K562 (cell line): ENCODE measurements at places on chromosomes 16 and 17.

DNA sequence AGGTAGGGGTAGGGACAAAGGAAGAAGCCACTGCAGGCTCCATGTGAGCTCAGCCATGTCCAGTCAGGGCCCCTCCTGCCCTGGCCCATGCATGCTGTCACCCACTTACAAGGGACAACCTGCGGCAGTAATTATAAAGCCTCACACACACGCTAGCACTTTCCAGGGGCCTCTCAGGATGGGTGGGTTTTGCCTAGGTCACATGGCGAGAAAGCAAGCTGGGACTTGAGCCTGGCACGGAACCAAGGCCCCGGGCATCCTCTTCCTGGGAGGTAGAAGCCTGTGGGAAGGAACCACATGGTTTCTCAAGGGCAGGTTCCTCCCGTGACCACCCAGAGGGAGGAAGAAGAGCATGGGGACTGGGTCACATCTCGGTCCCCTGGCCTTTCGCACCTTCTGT lies 7.0 kb downstream of the ZNF319 start:
- DNase-seq: no peak
- H3K27me3 ChIP-seq: no peaks in the 10 kb centered on the region
- peaks cover 14% of the 10 kb centered on the region; the same call in 2 of the 3 replicates for H3K36me3 ChIP-seq

GRCh38 chr17:151004-151403 lies 13.6 kb downstream of the SCGB1C2 start:
- no peak for DNase-seq
- H3K4me3 ChIP-seq: no peak overlapping the region
- no peak overlapping the region for H3K27ac ChIP-seq
- no peaks in the 10 kb centered on the region for H3K36me3 ChIP-seq

- H3K4me1 ChIP-seq: no peaks in the 10 kb centered on the region
- no peak overlapping the region for H3K4me3 ChIP-seq
- H3K36me3 ChIP-seq: no peaks in the 10 kb centered on the region
- no peaks in the 10 kb centered on the region for H3K27me3 ChIP-seq
- H3K27ac ChIP-seq: no peak overlapping the region
These were observed 1220.4 kb downstream of the CDH8 start for GRCh38 chr16:60815865-60816264.

DNA sequence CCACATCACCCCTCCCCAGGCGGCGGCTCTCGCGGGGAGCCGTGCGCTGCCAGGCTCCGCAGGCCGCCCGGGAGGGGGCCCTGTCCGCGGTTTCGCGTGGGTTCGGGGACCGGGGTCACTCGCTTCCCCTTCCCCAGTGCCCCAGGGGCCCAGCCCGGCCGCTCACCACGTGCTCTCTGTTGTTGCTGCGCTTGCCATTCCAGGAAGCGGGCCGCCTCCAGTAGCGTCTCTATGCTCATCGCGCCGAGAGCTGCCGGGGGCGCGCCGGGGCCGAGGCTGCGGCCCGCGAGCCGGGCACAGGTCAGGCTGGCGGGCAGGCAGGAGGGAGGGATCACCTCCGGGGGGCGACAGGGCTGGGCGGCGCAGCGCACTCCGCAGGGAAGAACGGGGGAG lies 390 bp downstream of the MNT start:
- no peaks in the 10 kb centered on the region for H3K36me3 ChIP-seq
- peak; percentile 70 for DNase-seq
- H3K27me3 ChIP-seq: no peaks in the 10 kb centered on the region
- H3K4me1 ChIP-seq: peaks cover 31% of the 10 kb centered on the region
- peak overlapping the region; percentile 100 for H3K27ac ChIP-seq

DNA sequence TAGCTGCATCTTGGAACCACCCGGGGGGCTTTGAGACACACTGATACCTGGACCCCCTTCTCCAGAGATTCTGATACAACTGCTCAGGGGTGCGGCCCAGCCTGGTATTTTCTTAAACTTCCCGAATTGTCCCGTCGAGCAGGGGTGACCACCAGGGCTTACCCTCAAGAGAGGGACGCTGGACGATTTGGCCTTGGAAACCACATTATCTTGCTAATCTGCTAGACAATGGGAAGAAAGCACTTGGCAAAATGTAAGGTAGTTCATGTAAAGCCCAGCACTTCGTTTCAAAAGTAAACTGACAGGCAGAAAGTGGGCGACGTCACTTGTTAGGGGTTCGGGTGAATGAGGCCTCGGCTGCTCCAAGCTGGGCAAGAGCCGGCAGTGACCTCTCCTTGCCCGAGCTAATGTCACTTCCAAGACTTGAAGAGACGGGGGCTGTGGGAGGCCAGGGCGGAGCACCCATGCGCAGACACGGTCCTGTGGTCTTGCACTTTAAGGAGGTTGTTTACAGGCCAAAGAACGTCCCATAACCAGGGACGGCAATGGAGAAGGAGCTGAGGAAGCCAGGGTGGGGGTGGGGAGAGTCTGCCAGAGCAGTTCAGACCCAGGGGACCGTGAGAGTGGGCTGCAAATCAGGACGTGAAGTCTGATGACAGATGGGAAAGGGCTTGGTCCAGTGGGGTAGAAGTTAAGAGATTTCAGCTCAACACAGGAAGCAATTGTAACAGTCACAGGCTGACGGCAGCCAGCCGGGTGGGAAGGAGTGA lies 152.7 kb upstream of the GSE1 start:
- peak; percentile 54 for DNase-seq
- peaks cover 4% of the 10 kb centered on the region; the same call in 1 of the 3 replicates for H3K36me3 ChIP-seq
- no peaks in the 10 kb centered on the region for H3K27me3 ChIP-seq
- H3K4me3 ChIP-seq: no peak overlapping the region
- H3K27ac ChIP-seq: peak overlapping the region; percentile 78
- peaks cover 52% of the 10 kb centered on the region for H3K4me1 ChIP-seq

DNA sequence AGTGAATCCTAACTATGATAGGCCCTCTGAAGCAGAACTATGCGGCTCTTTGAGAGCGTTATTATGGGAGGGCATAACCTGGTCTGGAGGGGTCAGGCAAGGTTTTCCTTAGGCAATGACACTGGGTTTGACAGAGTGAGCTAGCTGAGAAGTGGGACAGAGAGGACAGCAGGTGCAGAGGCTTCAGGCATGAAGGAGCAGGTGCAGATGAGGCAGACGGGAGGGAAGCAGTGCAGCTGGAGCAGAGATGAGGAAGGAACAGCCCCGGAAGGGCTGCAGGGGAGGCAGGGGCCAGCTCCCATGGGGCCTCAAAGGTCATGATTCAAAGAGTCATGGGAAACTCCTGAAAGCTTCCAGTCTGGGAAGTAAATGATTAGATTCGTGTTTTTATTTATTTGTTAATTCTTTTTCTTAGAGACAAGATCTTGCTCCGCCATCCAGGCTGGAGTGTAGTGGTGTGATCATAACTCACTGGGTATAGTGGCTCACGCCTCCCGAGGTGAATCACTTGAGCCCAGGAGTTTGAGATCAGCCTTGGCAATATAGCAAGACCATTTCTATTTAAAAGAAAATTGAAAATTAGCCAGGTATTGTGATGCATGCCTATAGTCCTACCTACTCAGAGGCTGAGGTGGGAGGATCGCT lies 5.4 kb downstream of the MARCHF10 start:
- H3K36me3 ChIP-seq: no peaks in the 10 kb centered on the region
- no peaks in the 10 kb centered on the region; the same call in 2 of the 3 replicates for H3K4me1 ChIP-seq
- no peak overlapping the region for H3K27ac ChIP-seq
- H3K4me3 ChIP-seq: no peak overlapping the region

DNA sequence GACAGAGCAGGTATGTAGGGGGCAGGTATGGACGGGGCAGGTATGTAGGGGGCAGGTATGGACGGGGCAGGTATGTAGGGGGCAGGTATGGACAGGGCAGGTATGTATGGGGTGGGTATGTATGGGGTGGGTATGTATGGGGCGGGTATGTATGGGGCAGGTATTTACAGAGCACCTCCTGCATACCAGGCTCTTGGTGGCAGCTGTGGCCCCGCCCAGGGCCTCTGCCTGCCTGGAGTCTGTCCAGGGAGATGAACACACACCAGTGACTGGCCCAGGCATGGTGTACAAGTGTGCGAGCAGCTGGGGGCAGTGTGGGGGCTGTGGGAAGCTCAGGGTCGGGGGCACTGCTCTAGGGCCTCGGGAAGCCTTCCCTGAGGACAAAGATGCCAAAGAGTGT lies 4.4 kb downstream of the RPL3L start:
- H3K27me3 ChIP-seq: no peaks in the 10 kb centered on the region
- no peaks in the 10 kb centered on the region for H3K36me3 ChIP-seq
- no peak for DNase-seq

- H3K36me3 ChIP-seq: no peaks in the 10 kb centered on the region
- no peak for DNase-seq
- H3K4me3 ChIP-seq: no peak overlapping the region
- H3K27ac ChIP-seq: no peak overlapping the region
- no peaks in the 10 kb centered on the region for H3K4me1 ChIP-seq
- H3K27me3 ChIP-seq: no peaks in the 10 kb centered on the region
These were observed 10.9 kb upstream of the C16orf54 start for GRCh38 chr16:29756654-29757053.

DNA sequence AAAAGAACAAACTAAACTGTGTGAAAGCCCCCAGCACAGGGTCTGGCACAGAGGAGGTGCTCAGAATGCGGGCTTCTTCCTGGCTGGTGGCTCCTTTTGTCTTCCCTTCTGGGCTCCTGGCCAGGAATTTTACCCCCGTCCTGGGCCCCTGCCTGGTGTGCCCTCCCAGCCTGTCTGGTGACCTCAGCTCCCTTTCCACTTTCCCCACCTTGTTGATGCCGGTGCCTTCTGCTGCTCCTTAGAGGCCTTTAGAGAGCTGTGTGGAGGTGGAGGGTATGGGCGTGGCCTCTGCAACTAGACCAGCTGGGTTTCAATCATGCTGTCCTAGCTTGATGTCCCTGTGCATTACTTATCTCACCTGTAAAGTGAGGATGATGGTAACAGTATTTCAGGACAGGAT lies 16.8 kb downstream of the PIRT start:
- no peak overlapping the region for H3K27ac ChIP-seq
- no peaks in the 10 kb centered on the region for H3K4me1 ChIP-seq
- no peaks in the 10 kb centered on the region for H3K27me3 ChIP-seq
- no peak for DNase-seq
- no peak overlapping the region for H3K4me3 ChIP-seq

DNA sequence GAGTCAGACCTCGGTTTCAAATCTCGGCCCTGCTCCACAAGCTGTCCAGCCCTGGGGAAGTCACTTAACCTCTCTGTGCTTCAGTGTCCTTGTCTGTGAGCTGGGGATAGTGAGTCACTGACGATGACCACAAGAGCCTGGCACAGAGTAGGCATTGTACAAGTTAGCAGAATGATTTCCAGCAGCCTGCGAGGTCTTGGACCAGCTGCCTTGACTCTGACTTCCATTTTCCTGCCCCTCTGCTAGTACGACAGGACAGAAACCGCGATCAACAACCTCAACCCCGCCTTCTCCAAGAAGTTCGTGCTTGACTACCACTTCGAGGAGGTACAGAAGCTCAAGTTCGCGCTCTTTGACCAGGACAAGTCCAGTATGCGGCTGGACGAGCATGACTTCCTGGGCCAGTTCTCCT lies 20.7 kb downstream of the CPNE2 start:
- H3K27ac ChIP-seq: no peak overlapping the region
- H3K4me3 ChIP-seq: no peak overlapping the region
- H3K27me3 ChIP-seq: no peaks in the 10 kb centered on the region; the same call in 1 of the 2 replicates
- H3K4me1 ChIP-seq: peaks cover 24% of the 10 kb centered on the region
- no peaks in the 10 kb centered on the region for H3K36me3 ChIP-seq

DNA sequence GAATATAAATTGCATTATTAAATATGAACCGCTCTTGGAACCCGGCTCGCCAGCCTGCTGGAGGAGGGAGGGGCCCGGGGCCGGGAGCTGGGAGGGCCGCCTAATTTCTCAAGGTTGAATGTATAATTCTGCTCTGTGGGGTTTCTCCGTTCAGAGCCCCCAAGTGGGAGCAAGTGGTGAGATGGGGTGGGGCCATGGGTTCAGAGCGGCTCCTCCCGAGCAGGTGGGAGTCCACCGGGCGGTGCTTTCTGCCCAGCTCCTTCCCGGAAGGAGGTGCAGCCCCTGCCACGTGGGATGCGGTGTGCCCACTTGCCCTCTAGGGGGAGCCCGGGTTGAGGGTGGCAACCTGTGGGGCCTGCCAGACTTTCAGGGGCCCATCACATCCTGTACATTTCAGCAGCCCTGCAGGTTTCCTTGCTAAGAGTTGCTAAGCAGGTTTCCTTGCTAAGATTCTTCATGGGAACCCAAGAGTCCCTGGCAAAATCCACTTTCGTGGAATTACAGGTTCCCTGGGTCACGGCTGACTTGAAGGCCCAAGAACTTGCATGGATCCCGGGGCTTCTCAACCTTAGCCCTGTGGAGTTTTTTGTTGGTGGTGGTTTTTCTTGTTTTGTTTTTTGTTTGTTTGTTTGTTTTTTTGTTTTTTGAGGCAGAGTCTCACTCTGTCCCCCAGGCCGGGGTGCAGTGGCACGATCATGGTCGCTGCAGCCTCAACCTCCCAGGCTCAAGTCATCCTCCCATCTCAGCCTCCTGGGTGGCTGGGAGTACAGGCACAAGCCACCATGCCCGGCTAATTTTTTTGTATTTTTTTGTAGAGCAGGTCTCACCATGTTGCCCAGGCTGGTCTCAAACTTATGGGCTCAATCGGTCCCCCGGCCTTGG lies 196.7 kb upstream of the GSE1 start:
- peaks cover 62% of the 10 kb centered on the region for H3K4me1 ChIP-seq
- peak; percentile 92 for DNase-seq
- H3K36me3 ChIP-seq: no peaks in the 10 kb centered on the region
- no peak overlapping the region for H3K4me3 ChIP-seq
- H3K27ac ChIP-seq: peak overlapping the region; percentile 36

DNA sequence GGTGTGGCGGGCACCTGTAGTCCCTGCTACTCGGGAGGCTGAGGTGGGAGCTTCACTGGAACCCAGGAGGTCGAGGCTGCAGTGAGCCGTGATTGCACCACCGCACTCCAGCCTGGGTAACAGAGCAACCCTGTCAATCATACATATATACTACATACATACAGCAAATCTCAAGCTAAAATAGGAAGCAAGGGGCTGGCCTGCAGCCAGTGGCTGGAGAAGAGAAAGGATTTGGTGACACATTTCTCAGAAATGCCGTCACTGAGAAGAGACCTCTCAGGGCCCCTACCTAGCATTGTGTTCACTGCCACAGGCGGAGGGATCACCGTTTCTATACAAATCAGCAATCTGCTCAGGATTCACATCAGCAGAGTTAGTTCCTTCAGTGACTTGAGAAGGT lies 16.9 kb downstream of the NARF start:
- H3K4me1 ChIP-seq: peaks cover 9% of the 10 kb centered on the region; the same call in 2 of the 3 replicates
- no peaks in the 10 kb centered on the region for H3K27me3 ChIP-seq
- no peak overlapping the region for H3K4me3 ChIP-seq
- DNase-seq: no peak
- H3K36me3 ChIP-seq: peaks cover 85% of the 10 kb centered on the region

- H3K36me3 ChIP-seq: peaks cover 8% of the 10 kb centered on the region; the same call in 1 of the 3 replicates
- DNase-seq: no peak
- H3K4me3 ChIP-seq: no peak overlapping the region
- no peaks in the 10 kb centered on the region for H3K4me1 ChIP-seq
- H3K27me3 ChIP-seq: no peaks in the 10 kb centered on the region
These were observed 40.2 kb downstream of the SPOP start for GRCh38 chr17:49637739-49638138.
